ENCODE measurements at places on chromosomes 7 and 10.

DNA sequence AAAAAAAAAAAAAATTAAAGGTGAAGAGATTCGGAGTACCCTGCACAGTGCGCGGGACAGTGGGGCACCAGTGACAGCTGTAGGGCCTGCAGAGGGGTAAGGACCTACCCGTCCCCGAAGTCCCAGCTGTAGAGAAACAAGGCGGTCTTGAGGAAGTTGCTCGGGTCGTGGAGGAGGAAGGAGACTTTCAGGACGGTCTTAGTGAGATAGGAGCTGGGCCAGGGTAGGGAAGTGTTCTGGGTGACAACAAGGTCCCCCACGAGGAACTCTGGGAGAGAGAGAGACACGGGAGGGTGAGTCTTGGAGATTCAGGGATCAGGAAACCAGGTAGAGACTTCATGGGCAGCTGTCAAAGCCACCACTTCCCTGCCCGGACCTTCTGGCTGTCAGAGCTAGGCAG is 9.7 kb downstream of the TMEM130 start:
- DNase-seq, result no peak

GRCh38 chr7:121544726-121545125 is 148.6 kb upstream of the FAM3C start:
- DNase-seq, result no peak

DNA sequence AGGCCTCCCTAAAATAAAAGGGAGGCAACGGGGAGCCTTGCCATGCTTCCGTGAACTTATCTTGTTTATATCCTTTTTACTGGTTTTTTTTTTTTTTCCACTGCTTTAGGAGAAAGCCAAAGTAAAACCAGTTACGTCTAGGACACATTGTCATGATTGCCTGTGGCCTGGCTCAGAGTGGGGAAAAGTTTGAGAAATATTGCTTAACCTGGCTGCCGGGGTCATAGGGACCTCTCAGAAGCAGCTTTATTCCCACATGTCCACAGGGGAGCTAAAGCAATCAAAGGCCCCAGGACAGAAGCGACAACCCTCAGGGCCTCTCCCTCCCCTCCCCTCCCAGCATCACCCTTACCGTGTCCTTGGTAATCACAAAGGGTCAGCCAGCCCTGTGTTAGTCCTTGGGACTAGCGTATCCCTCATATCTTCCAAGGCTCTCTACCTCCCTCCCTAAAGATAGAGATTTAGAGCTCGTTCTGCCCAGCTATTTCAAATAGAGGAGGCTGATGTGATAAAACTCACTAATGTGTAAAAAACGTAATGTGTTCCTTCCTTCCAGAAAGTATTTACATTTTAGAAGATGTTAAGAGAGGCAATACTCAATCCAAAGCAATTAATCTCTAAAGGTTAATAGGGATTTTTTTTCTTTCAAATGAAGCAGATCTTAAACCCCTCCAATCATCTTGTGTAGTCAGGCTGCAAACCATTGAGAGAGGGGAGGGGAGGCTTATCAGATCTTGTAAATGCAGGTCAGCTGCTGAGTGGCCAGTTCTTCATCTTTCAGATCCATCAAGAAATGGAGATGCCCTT is 64.8 kb upstream of the PRKAR2B start:
- DNase-seq, result no peak

DNA sequence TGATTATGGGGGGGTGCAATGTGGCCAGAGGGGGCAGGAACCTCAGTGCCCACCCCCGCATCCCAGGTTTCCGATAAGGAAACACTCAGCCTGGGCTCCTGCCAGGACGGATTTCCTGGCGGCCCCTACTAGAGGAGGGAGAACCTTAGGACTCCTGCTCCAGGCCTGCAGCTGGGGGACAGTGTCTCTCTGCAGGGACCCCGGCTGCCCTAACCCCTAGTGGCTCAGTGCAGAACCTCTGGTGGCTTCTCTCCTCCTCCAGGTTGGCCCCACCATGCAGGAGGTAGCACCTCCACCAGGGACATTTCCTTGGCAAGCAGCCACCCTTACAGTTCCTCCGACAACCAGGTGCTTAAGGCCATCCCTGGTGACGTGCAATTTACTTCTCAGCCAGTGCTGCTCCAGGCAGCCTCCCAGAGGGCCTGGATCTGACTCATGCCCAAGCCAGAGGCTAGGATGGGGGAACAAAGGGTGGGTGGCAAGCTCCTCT is 31.9 kb downstream of the SH2B2 start:
- no peak for DNase-seq

GRCh38 chr10:49356944-49357343 is 38.9 kb downstream of the DRGX start:
- no peak for DNase-seq

DNA sequence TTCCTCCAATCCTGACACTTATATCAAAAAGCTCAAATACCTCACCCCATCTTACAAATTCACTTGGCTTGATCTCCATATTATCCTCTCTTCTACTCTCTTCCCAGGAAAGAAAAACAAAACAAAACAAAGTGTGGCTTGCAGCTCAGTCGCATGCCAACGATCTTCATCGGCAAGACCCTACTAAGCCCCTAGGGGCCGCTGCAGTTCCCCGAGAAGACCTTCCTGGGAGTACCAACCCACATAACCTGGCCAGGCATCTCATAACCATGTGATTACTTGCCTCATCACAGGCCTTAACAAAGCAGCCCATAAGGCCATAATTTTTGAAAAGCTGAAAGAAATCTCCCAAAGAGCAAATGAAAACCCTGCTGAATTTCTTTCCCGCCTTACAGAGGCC is 103.7 kb downstream of the ZNF92 start:
- DNase-seq, result no peak

DNA sequence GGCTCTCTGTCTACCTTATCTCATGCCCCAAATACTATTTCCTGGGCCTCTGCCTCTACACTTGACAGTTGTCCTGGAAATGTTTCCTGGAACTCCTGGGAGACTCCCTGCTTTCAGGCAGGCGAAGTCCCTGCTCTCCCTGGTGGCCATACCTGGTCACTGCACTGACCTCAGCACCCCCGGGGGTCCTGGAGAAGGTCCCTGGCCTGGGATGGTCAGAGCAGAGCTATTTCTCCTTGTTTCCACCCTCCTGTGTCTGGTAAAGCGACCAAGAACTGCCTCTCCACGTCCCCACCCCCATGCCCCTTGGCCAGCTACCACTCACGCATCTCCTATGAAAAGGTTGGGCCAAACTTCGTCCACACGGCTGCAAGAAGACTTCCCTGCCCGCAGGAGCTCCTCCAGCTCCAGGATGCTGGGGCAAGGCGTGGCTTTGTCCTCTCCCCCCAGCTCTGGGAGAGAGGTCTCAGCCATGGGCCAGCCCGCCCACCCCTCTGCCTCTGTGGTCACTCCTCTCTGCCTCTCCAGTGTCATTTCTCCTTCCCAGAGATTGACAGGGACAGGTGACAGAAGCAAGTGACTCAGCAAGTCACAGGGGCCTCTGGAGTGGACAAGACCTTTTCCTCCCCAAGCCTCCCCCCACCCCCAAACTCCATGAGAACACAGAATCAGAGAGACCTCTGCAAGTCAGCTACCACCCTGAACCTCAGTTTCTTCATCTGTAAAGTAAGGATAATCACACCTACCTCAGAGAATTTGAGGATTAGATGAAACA is 2.6 kb upstream of the SAMD8 start:
- no peak for DNase-seq

DNA sequence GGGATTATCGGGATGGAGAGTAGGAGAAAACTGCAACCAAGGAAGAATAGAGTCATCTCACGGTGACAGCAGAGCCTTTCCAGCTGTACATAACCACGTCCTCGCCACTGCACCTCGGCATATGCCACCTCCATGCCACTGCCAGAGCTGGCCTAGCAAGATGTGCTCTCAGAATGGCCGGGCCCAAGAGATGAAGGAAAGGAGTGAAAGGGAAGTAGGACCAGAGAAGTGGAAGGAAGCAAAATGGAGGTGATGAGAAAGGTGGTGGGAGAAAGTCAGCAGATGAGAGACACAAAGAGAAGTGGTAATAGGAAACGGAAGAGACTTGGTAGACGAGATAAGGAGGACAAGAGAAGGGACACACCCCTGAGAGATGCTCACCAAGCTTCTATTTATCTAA is 8.0 kb upstream of the CALU start:
- no peak for DNase-seq

DNA sequence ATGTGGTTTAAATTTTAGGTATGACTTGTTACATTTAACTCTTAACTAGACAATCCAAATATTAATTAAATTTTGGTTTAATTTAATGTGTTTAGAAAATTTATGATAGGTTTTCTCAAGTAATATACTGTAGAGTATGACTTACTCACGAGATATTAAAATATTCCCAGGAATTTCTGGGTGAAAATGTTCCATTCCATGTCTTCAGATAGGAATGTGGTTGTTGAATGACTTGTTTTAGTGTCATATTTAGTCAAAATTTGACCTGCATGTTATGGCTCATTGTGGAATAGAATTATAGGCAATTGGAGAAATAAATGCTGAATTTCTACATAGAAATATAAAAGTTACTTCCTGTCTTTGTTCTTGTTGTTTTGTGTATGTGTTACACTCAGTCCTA is 46.7 kb downstream of the SHOC2 start:
- DNase-seq, result no peak

Data from stimulated activated CD8-positive, alpha-beta memory T cell treated with anti-CD3 and anti-CD28 coated beads, Interleukin-15, amount 100 ng/mL, for 24 hours (primary cell).